ENCODE measurements at places on chromosomes 12 and 14. TPM values are rescaled to one million over a fixed set of nuclear protein-coding genes. Genes with fewer than 3 reads are reported as not detected.

GRCh38 chr14:105487449-105487985 lies 831 bp downstream of the CRIP1 start:
- ATAC-seq: no peak

DNA sequence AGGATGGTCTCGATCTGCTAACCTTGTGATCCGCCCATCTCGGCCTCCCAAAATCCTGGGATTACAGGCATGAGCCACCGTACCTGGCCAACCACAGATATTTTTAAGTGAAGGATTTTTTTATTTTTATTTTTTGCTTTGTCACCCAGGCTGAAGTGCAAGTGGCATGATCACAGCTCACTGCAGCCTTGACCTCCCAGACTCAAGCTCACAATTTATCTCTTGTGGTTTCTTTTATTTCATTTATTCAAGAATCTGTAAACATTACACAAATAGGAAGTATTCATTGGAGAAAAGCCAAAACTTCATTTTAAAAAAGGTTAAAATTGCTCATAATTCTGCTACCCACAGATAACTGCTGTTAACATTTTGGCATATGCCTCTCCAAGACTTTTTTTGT lies 13.3 kb downstream of the MOAP1 start:
- ATAC-seq: no peak

DNA sequence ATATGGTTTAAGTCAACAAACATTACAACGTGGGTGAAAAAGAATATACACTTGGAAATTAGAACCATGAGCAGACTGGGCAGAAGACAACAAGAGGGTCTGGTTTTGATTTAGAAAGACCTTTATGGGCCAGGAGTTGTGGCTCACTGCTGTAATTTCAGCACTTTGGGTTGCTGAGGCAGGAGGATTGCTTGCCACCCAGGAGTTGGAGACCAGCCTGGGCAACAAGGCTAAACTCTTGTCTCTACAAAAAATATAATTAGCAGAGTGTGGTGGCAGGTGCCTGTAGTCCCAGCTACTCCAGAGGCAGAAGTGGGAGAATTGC lies 2.7 kb upstream of the NFKBIA start:
- ATAC-seq: no peak

- ATAC-seq: no peak
Observed at GRCh38 chr12:59398164-59398563, 197.7 kb upstream of the SLC16A7 start.

- ATAC-seq: peak; percentile 44
Observed at GRCh38 chr12:57461276-57461916, 1.8 kb downstream of the GLI1 start.

GRCh38 chr14:99559286-99559990 lies 44.6 kb downstream of the CCDC85C start:
- ATAC-seq: no peak

- no peak for ATAC-seq
Observed at GRCh38 chr12:49345051-49345824, 1.4 kb upstream of the DNAJC22 start.

GRCh38 chr12:234019-234418 lies 20.1 kb upstream of the SLC6A12 start:
- no peak for ATAC-seq

- ATAC-seq: no peak
Observed at GRCh38 chr14:104801520-104802393, 856 bp downstream of the ZBTB42 start.

DNA sequence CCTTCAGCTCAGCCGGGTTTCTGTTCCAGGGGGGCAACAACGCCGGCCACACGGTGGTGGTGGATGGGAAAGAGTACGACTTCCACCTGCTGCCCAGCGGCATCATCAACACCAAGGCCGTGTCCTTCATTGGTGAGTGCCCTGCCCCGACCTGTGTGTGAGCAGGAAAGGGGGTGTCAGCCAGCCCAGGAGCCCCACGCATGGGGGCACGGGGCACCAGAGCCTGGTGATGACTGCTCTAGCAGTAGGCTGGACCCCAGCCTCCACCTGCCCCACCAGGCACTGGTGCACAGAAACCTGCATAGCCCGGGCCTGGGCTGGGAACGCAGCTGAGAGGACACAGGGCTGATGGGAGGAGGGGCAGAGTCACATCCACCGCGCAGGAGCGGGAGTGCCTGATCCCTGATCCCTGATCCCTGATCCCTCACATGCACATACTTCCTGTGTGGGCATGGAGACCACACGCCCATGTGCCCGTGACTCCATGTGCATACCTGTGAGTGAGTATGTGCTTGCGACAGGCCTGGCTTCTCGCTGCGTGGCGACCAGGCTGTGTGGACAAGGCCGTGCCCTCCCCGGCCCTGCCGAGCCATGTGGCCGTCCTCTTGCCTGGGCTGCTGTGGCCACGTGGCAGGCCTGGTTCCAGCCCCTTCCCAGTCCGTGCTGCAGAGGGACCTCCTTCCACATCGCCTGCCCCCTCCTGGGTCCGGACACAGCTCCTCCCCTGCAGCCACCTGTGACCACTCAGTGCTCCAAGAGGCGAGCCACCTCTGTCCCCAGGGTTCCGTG lies 11.2 kb downstream of the ADSS1 start:
- no peak for ATAC-seq

DNA sequence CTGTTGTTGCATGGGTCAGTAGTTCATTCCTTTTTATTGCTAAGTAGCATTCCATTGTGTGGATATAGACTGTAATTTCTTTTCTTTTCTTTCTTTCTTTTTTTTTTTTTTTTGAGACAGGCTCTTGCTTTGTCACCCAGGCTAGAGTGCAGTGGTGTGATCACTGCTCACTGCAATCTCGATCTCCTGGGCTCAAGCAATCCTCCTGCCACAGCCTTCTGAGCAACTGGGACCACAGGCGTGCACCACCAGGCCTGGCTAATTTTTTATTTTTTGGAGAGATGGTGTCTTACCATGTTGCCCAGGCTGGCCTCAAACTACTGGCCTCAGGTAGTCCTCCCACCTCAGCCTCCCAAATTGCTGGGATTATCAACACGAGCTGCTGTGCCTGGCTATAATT lies 5.2 kb downstream of the ATP6V0A2 start:
- ATAC-seq: no peak

DNA sequence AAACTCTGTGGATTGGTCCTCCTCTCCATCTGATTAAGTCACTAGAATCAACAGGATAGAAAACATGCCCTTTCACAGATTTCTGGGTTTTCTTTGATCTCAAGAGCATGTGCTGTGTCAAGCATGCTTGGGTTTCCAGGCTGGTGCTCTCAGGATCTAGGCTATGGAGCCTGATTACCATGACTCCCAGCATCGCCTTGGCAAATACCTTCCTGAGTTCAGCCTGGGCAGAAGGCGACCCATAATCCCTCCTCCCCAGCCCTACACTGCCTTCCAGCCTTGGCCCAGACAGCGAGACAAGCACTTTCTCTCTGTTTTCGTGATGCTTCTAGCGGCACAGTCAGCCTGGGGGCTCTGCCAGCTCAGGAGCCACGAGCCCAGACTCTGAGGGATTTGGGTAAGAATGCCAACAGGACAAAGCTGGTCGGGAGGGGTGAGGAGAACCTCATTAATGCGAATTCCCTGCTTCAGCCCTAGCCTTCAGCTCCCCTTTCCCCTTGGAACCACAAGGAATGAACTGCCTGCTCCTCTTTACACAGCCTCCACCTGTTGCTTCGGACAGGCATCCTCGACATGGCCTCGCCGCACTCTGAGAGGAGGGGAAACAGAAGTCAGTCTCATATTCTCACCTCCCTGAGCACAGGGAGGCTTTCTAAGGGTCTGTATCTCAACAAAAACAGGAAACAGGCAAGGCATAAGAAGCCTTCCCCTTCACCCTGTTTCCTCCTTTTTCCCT lies 227.1 kb downstream of the MSRB3 start:
- no peak for ATAC-seq

DNA sequence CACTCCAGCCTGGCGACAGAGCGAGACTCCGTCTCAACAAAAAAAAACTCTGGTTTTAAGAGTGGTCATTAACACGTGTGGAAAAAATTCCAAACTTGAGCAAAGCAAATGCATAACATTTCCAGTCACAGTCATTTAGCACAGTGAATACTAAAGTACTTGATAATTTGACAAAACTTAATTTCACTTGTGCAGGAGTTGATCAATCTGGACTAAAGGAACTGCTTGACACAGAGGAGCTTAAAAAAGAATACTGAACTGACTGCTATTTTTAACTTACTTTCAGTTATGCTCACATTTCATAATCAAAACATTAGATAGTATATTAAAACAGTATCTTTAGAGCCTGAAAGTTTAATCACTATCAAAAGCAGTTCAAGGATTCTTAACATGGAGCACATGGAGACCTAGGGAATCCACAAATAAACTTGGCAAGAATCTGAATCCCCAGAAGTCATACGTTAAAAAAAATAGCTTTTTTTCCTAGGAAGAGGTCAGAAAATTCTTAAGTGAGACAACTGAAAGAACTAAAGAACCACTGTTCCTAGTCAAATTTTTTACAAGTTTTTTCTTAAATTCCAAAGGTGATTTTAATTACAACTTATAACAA lies 7.4 kb downstream of the UBE2N start:
- no peak for ATAC-seq

DNA sequence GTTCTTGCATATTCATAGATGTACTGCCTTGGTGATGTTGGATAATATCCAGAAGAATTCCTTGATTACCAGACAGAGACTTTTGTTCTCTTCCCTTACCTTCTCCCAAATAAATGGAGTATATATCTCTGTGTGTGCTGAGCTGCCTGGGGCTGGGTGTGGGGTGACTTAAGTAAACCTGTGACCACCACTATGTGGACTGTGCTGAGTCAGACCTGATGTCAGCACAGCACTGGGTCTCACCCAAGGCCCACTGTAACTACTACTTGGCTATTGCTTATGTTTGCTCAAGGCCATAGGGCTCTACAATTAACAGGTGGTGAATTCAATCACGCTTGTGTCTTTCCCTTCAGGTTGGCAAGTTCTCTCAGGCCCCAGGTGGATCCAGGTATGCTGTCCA lies 145.7 kb upstream of the MDGA2 start:
- ATAC-seq: no peak

DNA sequence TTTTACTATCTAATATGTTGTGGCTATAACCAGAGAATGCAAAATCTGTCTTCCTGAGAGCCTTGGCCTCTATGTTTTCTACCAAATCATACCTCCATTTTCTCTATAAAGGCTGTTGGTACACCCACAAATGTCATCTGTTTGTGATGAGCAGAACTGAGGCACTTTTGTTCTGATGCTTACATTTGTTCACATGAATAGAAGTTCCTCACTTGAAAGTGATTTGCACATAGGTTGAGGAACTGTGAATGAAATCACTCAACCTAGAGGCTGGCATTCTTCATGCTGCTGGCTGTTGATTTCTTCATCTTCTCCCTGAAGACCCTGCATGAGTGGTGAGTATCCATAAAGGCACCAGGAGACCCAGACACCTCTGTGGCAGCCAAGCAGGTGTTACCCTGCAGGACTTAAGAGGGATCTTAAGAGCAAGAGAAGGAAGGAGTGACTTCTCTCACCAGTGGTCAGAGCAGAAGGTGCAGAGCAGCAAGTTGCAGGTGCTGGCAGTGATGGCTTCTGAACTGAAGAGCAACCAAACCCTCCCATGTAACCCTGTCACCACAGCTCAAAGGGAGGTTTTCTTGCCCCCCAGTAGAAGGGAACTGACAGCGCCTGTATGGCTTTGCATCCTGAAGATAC lies 110.3 kb downstream of the HMGA2 start:
- no peak for ATAC-seq

DNA sequence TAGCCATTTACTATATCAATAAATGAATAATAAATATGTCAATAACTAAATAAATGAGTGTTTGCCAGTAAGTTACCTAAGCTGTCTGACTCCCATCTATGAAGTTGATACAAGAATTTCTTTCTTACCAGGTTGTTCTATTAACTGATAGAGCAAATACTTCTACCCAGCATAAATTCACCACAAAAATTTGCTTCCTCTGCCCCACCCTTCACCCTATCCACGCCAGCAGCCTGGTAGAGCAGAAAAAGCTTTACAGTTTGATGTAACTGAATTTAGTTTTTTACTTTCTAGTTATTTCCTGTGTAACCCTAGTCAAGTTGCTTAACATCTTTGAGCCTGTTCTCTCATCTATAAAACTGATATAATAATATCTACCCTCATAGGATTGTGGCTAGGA lies 94.9 kb upstream of the SLC16A7 start:
- no peak for ATAC-seq

GRCh38 chr12:105907982-105908381 lies 230.8 kb downstream of the NUAK1 start:
- no peak for ATAC-seq

- ATAC-seq: peak; percentile 79
Observed at GRCh38 chr14:96246539-96246847, 9.5 kb upstream of the BDKRB1 start.

DNA sequence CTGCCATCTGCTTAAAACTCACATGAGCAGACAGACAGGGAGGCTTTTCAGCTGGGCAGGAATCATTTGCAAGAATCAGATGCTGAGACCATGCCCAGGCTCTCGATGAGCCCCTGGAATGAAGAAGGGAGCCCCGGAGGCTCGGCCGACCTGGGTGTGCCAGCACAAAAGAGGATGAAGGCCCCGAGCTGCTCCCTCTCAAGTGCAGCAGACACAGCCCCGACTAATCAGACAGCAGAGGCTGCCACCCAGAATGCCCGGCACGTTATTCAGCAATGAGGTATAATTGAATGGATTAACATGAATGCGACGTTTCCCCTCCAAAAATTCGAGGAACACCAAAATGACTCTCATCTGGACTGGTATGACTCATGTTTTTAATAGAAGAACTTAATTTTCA lies 58.9 kb downstream of the BCL11B start:
- ATAC-seq: no peak

DNA sequence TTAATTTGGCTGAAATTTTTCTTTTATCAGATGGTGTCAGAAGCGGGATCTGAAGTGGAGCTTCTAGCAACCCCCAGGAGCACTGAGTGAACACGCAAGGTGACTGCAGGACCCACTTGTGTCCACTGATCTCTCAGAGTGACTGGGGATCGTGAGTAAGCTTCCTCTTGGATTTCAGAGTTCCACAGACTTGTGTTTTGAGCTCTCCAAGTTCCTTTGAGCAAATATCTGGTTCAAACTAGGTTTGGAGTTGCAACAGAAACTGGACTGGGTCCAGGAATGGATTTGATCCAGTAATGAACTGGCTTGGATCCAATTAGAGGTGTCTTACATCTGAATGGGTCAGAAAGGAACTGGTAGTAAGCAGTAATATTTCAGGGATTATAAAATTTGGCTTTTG lies 24.7 kb upstream of the B4GALNT1 start:
- ATAC-seq: peak; percentile 81

The ARHGEF40 gene
- total RNA-seq: 22.1 TPM

The ZNF140 gene
- total RNA-seq: 15.8 TPM

The CACNA1C gene
- total RNA-seq: 35.5 TPM

The TSPAN19 gene
- total RNA-seq: not detected

The GPR65 gene
- 1.5 TPM for total RNA-seq

The MMP17 gene
- total RNA-seq: 2.0 TPM

The SNX6 gene
- total RNA-seq: 117 TPM

The SOX5 gene
- 6.4 TPM for total RNA-seq

The SPTB gene
- total RNA-seq: 0.62 TPM

The SIRT4 gene
- 3.6 TPM for total RNA-seq

The SOCS4 gene
- 25.4 TPM for total RNA-seq

The SCN8A gene
- total RNA-seq: 0.50 TPM

Data from gastroesophageal sphincter (tissue), 4 donors.